NB4 (cell line): ENCODE measurements at places on chromosomes 5 and 9.

DNA sequence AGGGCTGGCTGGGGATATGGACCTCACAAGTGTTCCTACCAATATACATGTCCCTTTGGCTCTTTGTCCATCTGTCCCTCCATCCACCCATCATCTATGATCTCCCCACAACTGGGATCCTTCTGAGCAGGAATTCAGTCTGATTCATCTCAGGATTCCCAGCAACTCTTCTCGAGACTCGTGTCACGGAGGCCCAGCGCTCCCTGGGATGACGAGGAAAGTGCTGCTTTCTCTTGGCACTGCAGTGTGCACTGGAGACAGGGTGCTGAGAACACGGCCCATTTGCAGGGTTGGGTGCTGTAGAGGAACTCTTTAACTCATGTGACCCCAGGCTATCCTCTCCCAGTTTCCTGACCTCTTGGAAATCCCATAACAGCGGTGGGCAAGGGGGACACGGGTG, 72.9 kb downstream of the ANGPTL2 start:
- DNase-seq: no peak

GRCh38 chr5:29005386-29005785, 1967.0 kb upstream of the CDH9 start:
- peak; percentile 20 for DNase-seq

DNA sequence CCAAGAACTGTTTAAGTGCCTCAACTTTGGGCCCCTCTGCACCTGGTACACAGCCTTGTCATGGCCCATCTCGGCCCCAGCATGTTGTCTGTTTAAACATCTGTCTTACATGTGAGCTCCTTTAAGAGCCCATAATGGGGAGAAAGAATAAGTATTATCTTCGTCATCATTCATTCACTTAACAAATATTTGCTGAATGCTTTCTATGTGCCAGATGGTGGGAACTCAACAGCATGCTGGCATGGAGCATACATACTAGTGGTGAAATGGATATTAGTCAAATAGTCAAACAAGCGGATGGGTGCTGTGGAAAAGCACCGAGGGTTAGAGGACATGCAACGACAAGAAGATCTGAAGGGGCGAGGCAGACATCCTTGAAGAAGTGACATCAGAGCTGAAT, 54.5 kb downstream of the GABBR2 start:
- DNase-seq: no peak

DNA sequence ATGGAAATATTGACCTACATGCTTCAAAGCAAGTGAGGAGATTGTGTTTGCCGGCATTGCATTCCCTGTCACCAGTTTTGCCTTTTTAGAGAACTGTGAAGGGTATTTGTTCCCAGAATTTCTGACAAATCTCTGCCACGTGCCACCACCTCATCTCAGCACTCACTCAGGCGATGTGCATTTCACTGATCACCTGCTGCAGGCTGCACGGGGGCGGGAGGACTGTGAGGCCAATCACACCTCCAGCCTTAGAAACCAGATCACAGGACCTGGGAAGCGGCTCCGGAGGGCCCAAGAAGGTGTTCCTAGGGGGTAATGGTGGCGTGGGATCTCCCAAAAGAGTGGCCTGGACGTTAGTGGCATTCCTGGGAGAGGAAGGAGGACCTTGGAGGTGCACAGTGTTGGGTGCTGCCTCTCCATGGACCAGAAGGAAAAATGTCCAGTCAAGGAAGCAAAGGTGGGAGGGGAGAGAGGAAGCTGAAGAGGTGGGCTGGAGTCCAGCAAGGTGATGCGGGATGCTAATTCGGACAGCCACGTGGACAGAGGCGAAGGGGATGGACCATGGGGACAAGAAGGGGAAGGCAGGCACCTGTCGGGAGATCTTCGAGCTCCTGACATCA, 63.6 kb upstream of the OLFM1 start:
- no peak for DNase-seq

- peak; percentile 96 for DNase-seq
These were observed 67.7 kb upstream of the CCL21 start for GRCh38 chr9:34777666-34778065.

DNA sequence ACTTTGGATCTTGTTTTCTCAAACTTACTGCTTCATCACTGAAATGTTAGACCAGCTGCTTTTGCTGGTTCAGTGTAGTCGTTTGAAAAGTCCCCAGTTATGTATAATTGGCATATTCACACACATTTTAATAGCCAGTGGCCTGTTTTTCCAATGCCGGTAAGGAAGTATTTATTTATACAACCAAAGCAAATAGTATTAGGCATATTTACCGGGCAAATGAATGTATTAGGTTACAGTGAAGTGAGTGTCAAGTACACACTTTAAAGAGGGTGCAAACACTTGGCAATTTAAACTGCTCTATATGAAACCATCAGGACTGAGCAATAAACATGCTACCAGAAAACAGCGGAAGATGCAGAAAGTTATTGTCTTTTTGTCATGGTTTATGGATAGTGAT, 242.9 kb downstream of the MCTP1 start:
- no peak for DNase-seq

GRCh38 chr5:175873088-175873454, 1.7 kb downstream of the CPLX2 start:
- DNase-seq: peak; percentile 49

DNA sequence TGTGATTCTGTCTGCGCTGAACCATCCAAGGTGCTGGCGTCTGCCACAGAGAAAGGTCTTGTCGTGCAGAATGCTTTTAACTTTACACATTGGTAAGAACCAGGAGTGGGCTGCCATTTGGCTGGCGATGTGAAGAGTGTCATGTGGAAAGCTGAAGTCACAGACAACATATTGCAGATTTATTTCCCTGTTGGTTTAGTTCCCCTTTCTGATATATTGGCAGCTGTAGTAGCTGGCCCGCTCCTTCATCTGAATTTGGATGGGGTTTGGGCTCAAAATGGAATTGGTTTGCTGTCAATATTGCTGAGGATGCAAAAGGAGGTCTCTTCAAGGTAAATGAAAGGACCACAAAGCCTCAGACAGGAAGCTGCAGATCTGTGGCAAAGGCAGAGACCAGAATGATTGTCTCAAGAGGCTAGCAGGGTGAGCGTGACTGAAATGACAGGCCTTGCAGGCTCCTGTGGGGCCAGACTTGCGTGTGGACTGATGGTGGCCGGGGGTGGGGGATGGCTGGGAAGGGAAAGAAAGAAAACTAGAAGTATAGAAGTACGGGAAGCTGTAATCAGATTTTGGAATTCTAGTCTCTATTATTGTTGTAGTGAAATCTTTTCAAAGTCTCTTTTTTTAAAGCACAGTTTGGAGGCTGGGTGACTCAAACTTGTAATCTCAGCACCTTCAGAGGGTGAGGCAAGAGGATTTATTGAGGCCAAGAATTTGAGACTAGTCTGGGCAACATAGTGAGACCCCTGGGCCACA, 25.1 kb upstream of the CD180 start:
- DNase-seq: no peak

DNA sequence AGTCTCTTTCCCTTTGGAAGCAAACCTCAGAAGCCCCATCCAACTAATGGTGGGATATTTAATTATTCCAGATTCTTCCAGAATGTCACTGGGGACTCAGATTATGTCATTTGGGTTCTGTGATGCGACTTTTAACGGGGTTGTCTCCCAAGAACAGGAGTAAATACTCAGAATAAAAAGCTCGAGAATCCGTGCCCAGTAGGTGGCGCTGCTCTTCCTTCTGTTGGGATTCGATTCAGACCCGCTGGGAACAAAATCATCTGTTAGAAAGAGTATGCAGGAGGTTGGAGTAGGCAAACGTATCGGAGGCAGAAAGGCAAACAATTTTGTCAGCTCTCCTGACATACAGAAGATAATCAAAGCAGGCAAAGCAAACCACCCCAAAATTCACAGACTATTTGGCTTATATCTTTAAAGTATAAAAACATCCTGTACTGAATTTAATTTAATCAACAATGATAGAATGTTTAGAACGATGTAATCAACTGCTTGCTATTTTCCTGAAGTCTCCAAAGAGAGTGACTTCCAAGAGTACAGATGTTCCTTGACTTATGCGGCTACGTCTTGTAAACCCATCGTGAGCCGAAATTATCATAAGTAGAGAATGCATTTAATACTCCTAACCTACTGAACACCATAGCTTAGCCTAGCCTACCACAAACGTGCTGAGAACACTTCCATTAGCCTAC, 169.8 kb upstream of the RAI14 start:
- peak; percentile 79 for DNase-seq

GRCh38 chr9:130321539-130321938, 56.0 kb downstream of the HMCN2 start:
- DNase-seq: no peak

- peak; percentile 63 for DNase-seq
These were observed 592 bp downstream of the TUBB4B start for GRCh38 chr9:137241490-137242268.

- no peak for DNase-seq
These were observed 171.8 kb upstream of the MVB12B start for GRCh38 chr9:126154869-126155268.

GRCh38 chr9:27645161-27645840, 72.0 kb upstream of the C9orf72 start:
- DNase-seq: no peak

- no peak for DNase-seq
These were observed 184.3 kb downstream of the DAB2IP start for GRCh38 chr9:121835587-121836365.

DNA sequence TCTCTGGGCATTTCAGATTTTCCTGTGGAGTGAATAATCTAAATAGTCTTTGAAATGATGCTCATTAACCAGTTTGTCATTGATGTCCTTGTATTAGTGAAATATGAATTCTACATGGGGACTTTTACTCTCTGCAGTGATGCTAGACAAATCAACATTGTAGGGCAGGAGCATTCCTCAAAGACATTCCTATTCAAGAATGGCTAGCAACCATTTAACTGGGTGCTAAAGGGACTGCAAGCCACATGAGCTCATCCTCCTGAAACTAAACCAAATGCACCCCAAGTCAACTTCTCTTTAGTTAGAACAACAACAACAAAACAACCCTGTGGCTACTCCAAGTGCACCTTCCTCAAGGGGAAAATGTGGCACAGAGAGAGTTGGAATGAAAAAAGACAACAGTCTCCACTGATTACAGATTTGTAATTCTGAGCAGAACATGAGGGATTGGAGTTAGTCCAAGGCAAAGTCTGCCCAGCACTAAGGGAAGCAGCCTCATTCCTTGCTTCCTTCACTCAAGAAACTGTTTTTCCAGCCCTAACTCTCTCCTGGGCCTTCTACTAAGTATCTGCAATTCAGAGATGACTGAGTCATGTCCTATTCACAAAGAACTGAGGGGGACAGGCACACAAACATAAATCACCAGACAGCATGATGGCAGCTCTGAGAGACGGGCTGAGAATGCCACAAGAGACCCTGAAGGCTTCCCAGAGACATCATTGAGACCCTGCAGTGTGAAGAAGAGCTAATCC, 82.0 kb upstream of the WWC1 start:
- no peak for DNase-seq

DNA sequence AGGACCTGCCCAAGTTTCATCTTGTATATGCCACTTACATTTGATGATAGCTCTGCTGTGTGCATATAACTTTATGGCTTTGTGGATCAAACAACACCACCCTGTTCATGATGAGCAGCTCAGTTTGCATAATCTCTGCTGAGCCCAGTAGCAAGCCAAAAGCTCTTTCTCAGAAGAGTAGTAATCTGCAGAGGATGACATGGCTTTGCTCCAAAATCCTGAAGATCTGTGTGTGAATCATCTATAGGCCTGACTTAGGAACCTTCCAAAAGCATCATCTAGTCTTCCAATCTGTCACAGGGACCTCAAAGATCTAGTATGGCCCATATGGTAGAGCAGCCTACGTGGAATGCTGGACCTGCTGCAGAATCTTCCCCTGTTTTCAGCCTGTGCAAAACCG, 394.6 kb downstream of the PSAT1 start:
- DNase-seq: no peak

- DNase-seq: no peak
These were observed 90.8 kb downstream of the SLF1 start for GRCh38 chr5:94709277-94709676.

- peak; percentile 27 for DNase-seq
These were observed 22.5 kb downstream of the TICAM2 start for GRCh38 chr5:115579747-115580173.

GRCh38 chr5:10556893-10557746, 6.8 kb upstream of the ANKRD33B start:
- DNase-seq: no peak

GRCh38 chr5:84215521-84215920, 169.2 kb downstream of the EDIL3 start:
- no peak for DNase-seq

- no peak for DNase-seq
These were observed 105.9 kb upstream of the IER5L start for GRCh38 chr9:129283705-129284606.

DNA sequence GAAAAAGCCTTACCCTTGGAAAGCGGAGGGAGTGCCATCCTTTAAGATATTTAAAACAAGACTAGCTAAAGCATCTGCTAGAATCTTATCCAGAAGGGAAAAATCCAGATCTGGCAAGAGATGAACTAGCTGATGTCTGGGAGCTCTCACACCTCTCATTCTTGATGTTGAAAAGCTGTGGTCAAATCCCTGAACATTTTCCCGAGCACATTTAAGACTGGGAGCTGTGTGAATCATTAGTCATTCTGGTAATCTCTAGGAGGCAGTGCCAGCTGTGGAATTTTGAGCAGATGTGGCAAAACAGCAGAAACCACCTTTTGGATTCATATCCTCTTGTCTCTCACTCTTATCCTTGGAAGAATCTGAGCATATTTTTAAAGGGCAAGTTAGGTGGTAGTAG, 218.0 kb downstream of the MAN2A1 start:
- DNase-seq: no peak

DNA sequence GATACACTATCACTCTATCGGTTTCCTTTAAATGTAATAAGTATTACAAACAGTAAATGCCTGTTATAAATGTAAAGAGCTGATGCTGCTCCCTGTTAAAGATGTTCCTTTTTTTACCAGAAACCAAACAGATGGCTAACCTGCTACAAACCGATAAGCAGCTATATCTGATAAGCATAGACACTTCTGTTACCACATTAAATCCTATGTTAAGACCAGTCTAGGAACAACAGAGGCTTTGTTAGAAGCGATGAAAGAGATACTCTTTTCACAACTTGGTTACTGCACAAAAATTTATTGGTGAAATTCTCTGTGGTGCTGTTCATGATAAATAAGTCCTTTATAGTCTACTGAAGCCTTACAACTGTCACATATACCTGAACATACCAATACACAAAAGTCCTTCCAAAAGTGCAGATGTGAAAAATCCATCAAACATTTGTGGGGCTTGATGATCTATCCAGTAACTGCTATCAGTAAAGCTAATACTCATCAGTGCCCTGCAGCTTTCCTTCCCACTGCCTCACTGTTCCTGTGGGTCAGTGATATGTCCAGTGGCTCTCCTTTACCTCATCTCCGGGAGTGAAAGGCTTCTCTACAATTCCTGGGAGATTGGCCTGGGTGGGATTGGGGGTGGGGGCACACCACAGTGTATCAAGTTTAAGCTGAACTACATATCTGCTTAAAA, 25.8 kb upstream of the PRXL2C start:
- DNase-seq: no peak

GRCh38 chr9:89985068-89985467, 380.3 kb downstream of the GADD45G start:
- DNase-seq: no peak

GRCh38 chr5:149826574-149826973, 96.5 kb downstream of the PPARGC1B start:
- no peak for DNase-seq

GRCh38 chr9:38380230-38380871, 12.2 kb upstream of the ALDH1B1 start:
- no peak for DNase-seq
